Left renal cortex interstitium (tissue), 4 donors: ENCODE measurements at places on chromosomes 1 and 21.

- no peak for DNase-seq
These were observed 3.7 kb downstream of the CHD1L start for GRCh38 chr1:147246044-147246690.

GRCh38 chr1:7642781-7643529 lies 128.1 kb upstream of the VAMP3 start:
- DNase-seq, result peak; percentile 33

DNA sequence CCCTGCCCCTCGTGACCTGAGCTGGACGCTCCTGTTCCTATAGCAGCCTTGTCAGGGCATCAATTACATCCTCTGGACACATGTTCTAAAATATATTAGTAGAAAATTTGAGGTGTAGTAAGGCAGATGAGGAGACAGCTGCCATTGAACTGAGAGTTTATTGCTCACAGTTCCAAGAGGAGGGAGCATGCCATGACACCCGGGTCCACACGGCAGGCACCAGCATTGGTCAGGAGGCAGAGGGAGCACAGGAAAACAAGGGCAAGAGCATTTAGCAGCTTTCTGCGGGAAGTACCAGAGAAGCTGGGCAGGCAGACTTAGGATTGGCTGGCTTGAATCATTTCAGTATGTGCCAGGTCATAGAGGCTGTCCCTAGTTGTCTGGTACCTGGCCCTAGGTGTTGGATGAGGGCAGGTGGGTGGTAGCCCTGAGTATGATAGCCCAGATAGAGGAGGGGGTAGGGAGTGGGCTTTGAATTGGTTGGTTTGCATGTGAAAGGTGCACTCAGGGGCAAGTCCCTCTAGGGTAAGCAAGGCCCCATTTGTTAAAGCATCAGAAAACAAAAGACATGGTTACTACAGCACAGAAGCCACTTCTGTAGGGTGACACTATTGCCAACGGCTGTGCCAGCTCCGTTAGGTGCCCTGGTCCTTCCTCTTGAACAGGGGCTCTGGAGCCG lies 223.6 kb upstream of the RAB4A start:
- DNase-seq, result no peak

DNA sequence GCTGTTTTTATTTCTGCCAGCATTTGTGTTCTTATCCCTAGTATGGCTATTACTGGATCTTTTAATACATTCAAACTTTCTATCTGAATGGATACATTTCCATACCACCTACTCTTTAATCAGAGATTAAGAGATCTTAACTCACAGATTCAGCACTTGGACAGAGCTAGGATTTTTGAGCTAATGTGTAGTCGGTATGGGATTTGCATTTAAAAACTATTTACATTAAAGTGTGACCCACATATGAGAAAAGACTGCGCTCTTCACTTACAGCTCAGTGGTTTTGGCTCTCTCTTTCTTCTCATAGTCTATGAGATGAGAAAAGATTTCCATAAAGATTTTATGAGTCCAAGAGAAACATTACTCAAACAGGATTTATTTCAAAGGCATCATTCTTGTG lies 16.4 kb downstream of the HMGB4 start:
- DNase-seq, result no peak

GRCh38 chr1:159854116-159854692 lies 8.3 kb downstream of the VSIG8 start:
- peak; percentile 50 for DNase-seq
